ENCODE measurements at places on chromosomes 6 and 20.
A peak's percentile ranks its signal among the peaks of the same experiment; 100 is the strongest.

DNA sequence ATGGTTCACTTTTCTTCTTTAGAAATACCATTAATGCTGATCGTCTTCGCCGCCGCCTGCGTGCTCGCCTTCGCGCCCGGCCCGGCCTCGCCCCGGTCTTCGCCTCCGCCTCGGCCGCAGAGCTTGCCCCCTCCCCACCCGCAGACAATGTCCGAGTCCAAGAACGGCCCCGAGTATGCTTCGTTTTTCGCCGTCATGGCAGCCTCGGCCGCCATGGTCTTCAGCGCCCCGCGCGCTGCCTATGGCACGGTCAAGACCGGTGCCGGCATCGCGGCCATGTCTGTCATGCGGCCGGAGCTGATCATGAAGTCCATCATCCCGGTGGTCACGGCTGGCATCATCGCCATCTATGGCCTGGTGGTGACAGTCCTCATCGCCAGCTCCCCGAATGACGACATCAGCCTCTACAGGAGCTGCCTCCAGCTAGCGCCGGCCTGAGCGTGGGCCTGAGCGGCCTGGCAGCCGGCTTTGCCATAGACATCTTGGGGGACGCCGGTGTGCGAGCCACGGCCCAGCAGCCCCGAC, 4.8 kb upstream of the PRPH2 start:
- DNase-seq: peak; percentile 17

DNA sequence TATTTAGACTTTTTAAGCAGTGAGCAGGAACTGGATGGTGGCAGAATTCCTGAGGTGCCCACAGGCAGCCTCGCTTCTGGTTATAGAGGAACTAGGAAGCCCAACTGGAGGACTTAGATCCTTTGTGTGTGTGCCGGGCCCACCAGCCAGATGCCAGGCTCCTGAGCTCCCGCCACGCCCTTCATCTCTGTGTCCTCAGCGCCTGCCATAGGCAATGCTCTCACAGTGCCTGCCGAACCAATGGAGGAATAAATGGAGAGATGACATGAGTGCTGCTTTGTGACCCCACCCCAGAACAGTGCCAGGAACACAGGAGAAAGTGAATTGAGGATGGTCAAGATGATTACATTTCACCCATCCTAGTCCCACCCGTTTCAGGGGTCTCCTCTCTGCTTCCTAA, 146.0 kb downstream of the UNC5CL start:
- DNase-seq: no peak

DNA sequence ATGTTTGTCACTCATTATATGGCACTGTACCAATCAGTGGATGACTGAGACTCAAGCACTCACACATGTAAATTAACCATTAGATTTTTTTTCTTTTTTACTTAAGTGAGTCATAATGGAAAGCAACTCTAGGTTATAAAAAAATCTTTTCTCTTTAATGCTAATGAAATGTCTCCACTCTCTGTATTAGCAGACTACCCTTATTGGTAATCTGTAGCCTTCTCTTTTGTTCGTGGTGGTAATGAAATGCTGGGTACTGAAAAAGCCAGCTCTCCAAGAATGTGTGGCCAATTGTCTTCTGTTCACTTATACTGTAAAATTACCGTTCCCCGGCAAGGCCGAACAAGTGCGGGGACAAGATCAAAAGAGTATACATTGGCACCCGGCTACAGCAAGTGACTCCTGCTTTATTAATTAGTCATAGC, 69.0 kb downstream of the AFG1L start:
- DNase-seq: no peak

- DNase-seq: no peak
These were observed 411.1 kb upstream of the HTR1E start for GRCh38 chr6:86526238-86526637.

GRCh38 chr20:9211016-9211760, 142.3 kb downstream of the PLCB4 start:
- no peak for DNase-seq

DNA sequence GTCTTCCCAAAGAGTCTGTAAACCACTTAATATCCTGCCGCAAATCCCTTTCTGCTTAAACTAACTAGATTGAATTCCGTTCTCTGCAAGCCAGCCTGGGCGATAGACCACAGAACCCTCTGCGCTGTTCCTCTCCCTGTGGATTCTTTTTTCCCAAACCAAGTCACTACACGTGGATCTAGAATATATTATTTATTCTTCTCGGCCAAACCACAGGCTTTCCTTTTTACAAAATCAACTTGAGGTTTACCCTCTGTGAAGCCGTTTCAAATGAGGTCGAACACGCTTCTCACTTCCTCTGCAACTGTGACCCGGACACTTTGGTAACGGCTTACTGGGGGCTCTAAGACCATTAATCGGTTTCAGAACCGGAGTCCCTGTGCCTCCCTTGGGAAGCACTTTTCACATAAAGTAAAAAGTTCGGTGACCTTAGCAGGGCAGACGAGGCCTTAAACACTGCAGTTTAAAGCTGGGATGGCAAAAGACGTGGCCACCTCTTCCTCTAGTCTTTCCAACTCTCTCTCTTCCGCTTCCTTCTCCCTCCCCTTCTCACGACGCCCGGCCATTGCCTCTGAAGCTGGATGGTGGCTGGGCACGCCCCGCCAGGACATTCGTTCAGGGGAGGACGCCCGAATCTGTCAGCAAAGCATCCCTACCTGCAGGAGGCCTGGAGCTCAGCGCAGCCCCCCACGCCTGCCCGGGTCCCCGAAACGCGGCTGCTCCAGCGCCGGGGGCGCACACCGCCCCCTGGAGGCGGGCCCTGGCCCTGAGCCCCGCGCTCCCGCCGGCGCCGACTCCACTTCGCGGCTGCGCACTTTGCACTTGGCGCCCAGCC, 55.0 kb upstream of the FOXC1 start:
- no peak for DNase-seq

GRCh38 chr6:143675382-143675900, 2.3 kb upstream of the PHACTR2 start:
- DNase-seq: no peak

DNA sequence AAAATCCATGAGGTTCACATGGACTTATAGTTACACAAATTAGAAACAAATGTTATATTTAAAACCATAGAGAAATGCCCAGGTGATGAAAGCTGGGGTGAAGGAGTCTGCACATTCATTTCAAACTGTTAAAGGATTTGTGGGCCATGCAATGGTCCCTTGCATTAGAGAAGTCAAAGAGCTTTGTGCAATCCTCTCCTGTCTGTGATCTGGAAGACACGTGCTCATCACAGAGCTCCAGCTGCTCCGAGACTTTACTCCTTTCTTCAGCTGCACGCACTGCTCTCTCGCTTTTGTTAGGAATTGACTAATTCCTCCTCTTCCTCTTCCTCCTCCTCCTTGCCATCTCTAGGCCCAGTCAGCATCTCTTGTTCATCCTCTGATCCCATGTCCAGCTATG, 4.1 kb upstream of the AIF1 start:
- DNase-seq: no peak

- no peak for DNase-seq
These were observed 18.1 kb downstream of the HLA-DPB1 start for GRCh38 chr6:33093855-33094254.

GRCh38 chr6:151252634-151253033, 12.9 kb downstream of the AKAP12 start:
- DNase-seq: no peak

GRCh38 chr20:61307686-61308476, 55.8 kb downstream of the CDH4 start:
- no peak for DNase-seq

DNA sequence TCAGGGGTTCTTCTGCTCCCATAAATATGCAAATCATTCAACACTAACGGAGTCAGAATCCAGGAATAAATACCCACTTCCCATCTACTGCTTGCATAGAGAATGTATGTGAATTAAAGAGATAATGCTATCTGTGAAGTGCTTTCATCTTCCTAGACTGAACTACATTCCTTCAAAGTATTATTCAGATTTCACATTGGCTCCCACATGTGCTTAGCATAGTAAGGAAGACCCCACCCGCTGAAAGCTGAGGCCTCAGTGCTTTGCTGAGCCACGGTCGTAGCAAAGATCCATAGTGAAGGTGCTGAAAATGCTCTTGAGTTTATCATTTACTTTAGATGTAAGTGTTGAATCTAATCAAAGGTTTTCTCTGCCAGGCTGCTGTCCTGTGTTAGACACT, 97.0 kb upstream of the SPACA1 start:
- DNase-seq: no peak

DNA sequence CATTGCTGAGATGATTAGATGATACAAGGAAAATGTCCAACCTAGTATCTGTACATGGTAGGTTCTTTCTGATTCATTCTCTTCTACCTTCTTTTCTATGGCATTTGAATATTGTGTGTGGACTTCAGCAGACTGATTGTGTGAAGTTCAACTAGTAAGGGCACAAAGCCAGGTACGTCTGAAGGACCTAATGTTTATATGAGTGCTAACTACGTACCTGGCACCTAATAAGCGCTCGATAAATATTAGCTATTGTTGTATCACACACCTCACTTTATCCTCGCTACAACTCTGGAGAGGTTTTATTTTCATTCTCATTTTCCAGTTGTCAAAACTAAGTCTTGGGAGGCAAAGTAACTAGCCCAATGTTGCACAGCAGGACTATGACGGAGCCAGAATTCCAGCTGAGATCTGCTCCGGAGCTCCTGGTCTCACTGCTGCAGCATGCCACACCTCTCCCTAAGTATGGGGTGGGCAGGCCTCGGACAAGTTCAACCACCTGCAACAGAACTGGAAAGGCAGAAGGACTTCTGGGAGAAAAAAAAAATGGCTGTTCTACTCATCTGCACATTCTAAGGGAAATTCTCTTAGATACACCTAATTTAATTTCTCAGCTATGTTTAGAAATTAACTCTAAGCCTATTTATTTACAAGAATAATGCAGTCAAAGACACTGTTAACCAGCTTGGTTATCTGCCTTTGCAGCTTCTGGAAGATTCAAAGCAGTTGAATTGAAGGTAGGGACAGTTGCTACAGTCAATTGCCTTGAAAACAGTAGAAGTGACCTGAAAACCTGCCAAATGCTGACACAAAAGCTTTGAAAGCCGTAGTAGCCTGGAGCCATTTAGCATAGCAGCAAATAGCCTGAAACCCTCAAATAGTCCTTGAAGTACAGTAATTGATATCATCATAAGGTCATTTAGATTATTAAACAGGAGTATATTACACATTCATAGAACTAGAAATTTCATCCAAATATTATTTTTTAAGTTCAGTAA, 165.0 kb downstream of the PDE7B start:
- no peak for DNase-seq

- DNase-seq: no peak
These were observed 31.3 kb upstream of the HEY2 start for GRCh38 chr6:125718109-125718508.

- DNase-seq: no peak
These were observed 9.1 kb downstream of the UCKL1 start for GRCh38 chr20:63946986-63947637.

DNA sequence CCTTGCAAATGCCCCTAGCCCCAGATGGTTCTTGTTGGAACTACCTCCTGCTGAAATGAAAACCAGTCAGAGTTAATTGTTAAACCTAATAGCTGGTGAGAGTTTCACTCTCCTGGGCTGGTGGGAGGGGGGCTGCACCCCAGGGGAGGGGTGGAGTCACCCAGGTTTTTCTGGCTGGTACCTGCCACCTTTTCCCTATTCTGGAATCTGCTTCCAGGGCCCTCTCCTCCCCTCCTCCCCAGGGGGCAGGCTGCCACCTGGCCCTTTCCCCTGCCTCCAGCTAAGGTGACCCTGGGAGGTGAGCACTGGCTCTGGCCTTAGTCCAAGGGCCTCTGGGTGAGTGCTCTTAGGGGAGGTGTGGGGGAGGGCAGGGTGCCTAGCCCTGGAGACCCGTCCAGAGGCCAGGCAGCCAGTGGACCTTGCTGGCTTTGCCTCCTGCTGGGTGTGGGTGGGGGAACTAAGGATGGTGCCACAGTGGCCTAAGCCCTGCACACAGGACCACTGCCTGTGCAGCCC, 48.8 kb upstream of the EPB41L1 start:
- no peak for DNase-seq

DNA sequence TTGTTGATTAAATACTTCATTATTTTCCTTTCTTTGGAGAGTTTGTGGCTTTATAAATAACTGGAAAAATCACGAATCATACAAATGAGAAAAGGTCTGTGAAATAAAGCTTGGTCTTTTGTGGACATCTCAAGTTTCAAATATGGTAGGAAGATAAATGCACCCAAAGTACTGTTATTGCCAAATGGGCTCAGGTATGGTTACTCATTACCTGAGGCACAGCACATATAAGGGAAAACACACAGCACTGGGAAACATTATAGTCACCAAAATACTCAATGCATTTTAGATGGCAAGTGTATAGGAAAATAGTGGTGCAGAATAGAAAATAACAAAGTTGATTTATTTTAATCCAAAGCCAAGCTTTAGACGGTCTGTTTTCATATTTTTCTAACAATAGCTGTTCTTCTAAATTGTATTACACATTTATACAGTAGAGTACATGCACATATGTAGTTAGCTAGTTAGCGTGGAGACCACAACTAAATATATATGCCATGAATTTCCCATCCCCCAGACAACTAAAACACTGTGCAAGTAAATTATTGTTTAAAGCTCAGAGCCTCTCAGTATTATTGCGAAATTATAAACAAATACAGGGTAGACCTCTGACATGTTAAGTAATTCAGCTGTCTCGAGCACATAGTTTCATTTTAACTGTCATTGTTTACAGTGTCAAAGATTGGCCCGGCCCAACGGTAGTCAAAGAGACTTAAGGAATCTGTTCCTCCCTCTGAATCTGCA, 336.0 kb downstream of the SYNE1 start:
- no peak for DNase-seq

GRCh38 chr20:23613676-23614075, 8.0 kb upstream of the CST9 start:
- DNase-seq: no peak

DNA sequence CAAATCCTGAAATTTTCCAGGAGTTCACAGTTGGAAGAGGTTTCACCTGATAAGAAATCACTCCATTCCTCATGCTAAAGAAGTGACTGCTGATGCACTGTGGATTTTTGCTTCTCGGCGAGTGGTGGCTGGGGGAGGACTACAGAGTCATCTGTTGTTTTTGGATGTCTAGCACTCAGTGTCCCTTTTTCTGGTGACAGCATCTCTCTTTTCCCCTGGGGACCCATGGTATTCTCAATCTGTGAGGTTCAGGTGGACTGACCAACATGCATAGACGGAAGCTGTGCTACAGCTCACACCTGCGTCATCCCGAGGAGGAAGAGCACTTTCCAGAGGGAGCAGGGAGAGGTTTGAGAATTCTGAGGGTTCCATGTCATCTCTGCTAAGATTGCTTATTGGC, 42.7 kb upstream of the ZNF831 start:
- no peak for DNase-seq

- DNase-seq: no peak
These were observed 56.5 kb downstream of the GPR6 start for GRCh38 chr6:110034667-110035036.

DNA sequence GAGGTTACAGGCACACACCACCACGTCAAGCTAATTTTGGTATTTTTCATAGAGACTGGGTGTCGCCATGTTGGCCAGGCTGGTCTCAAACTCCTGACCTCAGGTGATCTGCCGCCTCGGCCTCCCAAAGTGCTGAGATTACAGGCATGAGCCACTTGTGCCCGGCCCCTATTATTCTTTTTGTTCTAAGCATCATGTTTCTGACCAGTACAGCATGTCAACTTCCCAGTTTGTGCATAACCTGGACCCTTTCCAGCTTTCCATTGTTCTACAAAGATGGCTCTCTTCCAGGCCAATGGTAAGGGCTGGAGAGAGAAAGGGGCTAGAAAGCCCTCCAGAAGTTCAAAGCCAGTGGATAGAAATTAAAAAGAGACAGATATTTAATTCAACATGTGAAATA, 91.3 kb upstream of the TNFAIP3 start:
- no peak for DNase-seq

- DNase-seq: no peak
These were observed 65.3 kb downstream of the NRSN1 start for GRCh38 chr6:24191346-24191745.

Data from hypothalamus (tissue), 51 donors.